ENCODE measurements at places on chromosomes 7 and 10. TPM values are rescaled to one million over a fixed set of nuclear protein-coding genes. Genes with fewer than 3 reads are reported as not detected.

DNA sequence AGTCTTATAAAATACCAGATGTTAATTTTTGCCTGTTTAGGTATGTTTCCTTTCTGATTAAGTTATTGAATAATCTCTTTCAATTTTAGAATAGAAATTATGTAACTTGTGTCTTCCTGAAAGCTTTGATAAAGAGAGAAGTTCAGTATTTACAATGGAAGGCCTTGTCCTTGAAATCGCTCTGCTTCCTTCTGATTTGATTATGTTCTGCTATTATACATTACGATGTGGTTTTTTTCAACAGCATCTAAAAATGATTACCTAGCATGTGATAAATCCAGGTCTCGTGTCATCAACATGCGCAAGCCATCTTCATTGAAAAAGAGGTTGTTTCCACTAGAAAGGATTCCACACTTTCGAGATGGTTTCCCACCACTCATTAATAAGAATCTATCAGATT, 96.5 kb upstream of the SLC26A5 start:
- no peak for DNase-seq

Gene TAS2R41
- total RNA-seq: not detected

Gene TMEM273
- 6.3 TPM for total RNA-seq

Gene DPP6
- 0.84 TPM for total RNA-seq

DNA sequence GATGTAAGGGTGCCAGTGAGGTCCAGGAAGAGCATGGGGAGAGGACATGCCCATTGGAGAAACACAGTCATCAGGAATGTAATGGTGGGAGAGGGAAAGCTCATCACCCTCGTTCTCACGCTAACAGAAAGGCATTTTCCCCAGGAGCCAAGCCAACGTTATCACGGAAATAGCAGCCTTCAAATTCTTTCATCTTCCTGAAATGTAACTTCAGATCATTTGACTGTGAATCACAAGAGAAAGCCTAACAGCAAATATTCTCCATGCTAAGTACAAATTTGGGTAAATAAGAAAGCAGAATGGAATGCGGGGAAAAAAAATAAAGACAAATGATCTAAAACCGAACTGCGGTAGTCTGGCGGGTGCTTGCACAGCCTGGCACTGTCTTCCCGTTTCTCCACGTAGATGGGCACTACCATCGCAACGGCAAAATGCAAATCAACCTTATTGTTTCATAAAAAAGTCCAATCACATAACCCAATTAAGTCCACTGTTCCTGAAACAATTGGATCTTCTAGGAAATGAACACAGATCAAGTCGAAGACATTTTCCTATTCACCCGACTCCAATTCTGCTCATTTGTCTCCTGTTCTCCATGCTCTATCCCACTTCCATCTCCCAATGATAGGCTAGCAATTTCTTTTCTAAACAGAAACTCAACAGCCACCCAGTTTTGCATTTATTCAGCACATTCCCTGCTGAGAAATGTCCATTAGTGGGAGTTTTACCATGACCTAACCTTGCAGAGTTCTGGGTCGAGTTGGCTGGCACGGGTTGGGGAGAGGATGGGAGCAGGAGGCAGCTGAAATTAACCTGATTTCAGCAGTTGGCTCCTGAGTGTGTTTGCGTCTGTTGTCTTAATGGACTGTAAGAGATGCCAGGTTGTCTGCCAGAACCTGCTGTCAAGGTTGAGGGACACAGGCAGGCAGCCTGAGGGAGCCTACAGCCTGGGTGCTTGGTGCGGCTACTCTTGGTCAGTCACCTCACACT, 74.6 kb upstream of the FRMD4A start:
- no peak for DNase-seq

DNA sequence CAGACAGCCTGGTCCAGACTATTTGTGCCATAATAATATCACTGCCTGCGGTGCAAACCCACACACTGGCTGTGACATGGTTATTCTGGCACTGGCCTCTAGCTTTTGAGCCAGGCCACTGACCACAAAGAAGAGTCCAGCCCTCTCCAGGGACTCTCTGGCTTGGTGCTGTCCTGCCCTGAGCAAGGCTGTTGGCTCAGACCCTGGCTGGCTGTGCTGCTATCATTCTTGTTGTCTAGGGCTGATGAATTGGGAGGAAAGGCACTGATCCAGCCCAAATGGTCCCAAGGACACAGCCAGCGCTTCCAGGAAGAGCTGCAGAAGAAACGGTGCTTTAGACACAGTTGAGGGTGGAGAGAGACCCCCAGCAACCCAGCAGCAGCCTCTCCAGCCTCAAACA, 80.8 kb downstream of the TMEM130 start:
- DNase-seq: no peak

Gene TRUB1
- total RNA-seq: 35.5 TPM

DNA sequence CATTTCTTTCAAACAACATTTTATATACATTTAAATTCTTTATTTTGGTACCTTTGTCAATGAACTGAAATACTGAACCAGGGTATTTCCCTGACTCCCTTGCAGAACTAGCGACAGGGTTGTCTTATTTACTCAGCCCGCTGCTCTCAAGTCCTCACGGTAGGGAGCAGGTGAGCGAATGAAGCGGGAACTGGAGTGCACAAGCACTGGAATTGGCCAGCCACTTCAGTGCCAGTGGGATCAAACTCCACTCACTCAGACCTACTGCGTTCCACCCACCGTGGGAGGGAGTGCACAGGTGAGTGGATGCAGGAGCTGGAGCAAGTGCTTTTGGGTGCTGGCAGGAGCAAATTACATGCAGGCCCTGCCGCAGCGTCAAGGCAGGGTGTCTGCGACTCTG, 28.1 kb upstream of the NEUROD6 start:
- no peak for DNase-seq

DNA sequence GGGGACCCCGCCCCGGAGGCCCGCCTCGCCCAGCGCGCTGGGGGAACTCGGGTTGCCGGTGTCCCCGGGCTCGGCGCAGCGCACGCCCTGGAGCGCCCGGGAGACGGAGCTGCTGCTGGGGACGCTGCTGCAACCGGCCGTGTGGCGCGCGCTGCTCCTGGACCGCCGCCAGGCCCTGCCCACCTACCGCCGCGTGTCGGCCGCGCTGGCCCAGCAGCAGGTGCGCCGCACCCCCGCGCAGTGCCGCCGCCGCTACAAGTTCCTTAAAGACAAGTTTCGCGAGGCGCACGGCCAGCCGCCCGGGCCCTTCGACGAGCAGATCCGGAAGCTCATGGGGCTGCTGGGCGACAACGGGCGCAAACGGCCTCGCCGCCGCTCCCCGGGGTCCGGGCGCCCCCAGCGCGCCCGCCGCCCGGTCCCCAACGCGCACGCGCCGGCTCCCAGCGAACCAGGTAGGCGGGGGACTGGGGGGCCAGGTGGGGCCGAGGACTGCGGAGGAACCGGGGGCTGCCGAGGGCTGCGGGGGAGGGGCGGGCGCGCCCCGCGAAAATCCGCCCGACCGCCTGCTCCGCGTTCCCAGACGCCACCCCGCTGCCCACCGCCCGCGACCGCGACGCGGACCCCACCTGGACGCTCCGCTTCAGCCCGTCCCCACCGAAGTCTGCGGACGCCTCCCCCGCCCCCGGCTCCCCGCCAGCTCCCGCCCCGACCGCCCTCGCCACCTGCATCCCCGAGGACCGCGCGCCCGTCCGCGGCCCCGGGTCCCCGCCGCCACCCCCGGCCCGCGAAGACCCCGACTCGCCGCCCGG, 574 bp downstream of the UTF1 start:
- DNase-seq: no peak

Gene UCMA
- total RNA-seq: not detected

DNA sequence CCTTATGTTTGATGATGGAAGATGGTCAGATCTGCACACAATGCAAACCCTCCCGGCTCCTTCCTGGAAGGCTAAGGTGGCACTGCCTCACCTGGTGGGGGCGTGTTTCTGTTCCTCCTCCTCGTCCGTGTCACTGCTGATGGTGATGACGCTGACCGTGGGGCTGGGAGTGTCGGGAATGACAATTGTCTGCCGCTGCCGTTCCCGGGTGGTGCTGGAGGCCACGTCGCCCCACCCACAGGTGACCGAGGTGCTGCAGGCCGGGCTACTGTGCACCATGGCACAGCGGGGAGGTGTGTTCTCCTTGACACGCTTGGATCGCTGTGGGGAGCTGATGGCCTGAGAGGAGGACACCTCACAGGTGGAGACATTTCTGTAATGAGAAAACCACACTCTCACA, 73.1 kb downstream of the CLEC2L start:
- no peak for DNase-seq

Gene LRRC4
- total RNA-seq: 0.46 TPM

GRCh38 chr7:36683695-36684357, 40.5 kb downstream of the AOAH start:
- no peak for DNase-seq

GRCh38 chr10:119452396-119452795, 90.1 kb downstream of the RGS10 start:
- DNase-seq: no peak

Gene LBX1
- total RNA-seq: not detected

- no peak for DNase-seq
Observed at GRCh38 chr10:126066456-126066855, 170.1 kb downstream of the FANK1 start.

DNA sequence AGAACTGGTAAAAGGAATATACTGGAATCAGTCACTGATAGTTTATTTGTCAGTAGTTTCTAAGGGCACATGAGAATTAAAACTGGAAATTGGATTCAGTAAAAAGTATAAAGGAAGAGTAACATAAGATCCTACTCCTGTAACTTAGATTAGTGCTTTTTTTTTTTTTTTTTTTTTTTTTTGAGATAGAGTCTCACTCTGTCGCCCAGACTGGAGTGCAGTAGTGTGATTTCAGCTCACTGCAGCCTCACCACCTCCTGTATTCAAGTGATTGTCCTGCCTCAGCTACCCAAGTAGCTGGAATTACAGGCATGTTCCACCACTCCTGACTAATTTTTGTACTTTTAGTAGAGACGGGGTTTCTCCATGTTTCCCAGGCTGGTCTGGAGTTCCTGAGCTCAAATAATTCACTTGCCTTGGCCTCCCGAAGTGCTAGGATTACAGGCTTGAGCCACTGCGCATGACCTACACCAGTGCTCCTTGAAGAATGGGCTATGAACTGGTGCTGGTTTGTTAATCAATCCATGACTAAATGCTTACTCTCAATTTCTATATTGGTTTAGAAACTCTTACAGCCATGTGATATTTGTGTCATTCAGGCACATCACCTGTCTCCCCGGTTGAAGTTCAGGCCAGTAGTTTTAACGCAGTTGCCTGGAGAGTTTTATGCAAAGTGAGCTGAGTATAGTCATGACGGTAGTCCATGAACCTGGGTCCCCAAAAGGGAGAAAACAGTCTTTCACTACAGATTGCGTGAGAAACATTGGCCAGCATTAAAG, 65.0 kb downstream of the ZEB1 start:
- no peak for DNase-seq

DNA sequence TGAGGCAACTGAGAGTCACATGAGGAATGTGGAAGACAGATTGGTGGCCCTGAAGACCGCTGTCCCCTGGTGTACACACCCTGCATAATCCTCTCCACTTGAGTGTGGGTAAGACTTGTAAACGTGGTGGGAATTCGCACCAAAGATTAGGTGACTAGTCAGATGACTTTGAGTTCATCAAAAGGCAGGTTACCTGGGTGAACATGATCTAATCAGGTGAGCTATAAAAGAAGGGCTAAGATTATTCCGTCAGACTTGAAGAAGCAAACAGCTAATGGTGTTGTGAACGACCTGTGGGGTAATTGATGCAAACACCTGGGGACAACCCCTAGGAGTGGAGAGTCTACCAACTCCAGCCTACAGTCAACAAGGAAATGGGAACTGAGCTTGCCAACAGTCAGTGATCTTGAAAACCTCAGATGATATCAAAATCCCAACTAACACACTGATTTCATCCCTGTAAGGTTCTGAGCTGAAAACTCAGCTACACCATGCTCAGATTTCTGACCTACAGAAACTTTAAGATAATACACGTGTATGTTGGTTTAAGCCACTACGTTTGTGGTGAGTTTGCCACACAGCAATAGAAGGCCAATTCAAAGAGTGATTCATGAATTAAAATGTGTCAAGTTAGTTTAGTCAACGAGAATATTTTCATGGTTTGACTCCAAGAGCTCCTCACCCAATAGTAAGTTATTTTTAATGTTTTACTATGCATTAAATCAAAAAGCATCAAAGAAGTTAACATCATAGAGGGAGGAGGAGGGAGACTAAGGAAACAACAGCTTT, 16.7 kb downstream of the PRTFDC1 start:
- no peak for DNase-seq

DNA sequence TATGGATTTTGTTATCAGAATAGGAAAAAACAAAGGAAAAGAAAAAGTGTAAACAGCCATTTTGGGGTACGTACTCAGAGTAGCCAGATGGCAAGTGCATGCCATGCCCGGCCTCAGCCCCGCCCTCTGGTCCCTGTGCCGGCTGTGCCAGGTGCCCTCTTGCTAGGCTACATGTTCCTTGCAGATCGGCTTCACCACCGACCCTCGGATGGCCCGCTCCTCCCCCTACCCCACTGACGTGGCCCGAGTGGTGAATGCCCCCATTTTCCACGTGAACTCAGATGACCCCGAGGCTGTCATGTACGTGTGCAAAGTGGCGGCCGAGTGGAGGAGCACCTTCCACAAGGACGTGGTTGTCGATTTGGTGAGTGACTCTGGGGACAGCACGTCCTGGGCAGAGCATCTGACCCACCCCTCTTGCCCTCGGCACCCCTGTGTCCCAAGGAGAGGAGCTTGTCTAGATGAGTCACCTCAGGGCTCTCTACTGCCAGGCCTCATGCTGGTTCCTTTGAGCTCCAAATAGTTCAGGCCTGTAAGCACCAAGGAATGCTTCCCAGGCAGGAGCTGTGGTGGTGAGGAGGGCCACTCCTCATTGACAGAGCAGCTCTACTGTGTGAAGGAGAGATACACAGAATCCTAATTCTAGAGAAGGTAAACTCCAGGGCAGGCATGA, 54.9 kb upstream of the ZMIZ2 start:
- DNase-seq: no peak

Gene LRIT1
- total RNA-seq: not detected

DNA sequence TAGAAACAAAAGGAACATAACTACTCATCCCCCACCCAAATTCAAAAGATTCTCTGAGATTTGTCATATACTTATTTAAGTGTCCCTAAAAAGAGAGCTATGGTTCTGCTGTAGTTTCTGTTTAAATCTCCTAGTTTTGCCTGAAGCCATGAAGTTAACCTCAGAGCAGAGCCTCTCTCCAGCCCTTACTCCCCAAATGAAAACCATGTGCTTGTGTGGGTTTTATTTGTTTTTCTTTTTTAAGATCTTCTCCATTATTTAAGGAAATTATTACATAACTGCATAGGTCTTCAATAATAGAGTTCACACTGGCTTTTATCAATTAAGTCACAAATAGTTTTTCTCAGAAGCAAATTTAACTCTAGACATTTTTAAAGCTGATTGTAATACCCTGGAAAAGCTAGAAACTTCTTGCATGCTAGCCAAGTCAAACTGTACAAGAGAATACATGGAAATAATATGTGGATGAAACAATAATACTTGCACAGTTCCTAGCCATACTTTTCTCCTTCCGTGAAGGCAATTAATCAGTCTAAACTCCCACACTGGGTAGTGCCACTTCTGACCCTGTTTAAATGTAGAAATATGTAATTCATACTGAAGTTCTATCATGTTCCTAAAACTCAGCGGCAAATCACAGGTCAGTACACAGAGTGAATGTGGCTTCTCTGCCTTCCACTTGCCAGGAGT, 579.7 kb downstream of the SUGCT start:
- no peak for DNase-seq

Measured in kidney epithelial cell (primary cell).